SHP77 treated with DMSO at 0.1 percent for 48 hours (cell line): ENCODE measurements at places on chromosomes 16 and 17.

DNA sequence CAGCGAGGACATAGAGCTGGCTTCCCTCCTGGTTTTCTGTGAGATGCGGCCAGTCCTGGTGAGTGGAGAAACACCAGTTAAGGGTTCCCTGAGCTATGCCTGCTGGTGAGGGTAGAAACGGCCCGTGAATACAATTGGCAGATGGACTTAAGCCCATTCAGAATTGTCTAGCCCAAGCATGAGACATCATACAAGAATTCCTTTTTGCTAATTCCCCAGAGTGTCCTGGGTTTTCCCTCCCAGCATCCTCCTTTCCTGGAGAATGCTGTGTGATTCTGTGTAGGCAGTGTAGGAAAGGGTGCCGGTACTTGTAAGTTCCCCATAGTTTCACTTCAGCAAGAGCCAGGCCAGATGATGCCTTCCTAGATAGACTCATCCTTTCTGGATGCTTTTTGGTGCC lies 65.1 kb downstream of the SDR42E1 start:
- DNase-seq: no peak

- DNase-seq: peak; percentile 40
Observed at GRCh38 chr16:66324815-66325515, 41.5 kb upstream of the CDH5 start.

- DNase-seq: no peak
Observed at GRCh38 chr16:89785523-89786155, 30.8 kb downstream of the FANCA start.

DNA sequence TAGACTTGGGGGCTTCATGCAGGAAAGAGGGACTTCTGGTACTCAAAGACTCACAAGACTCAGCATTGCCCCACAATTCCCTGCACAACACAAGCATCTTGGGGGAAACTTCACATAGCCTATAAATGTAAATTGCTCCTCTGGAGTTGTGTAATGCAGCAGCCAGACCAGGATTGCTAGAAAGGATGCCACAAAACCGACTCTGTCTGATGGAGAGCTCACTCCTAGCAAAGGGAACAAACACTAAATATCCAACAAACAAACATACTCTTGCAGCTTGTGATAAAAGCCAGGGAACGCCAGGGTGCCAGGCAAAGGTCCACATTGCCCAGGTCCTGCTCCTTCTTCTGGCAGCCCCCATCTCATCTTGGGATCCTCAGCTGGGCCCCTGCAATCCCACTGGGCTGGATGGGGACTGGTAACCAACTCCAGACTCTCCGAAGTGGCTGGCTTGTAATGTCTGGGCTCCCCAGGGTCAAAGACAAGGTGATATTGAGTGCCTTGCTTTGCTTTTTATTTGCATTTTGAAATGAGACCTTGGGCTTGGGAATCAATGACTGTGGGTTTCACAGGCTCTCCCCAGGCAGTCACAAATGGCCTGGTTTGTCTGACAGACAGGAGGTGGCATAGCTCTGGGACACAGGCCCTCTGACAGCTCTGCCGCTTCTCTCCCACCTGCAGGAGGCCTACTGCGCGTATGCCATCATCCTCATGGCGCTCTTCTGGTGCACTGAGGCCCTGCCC lies 15.3 kb downstream of the SLC13A2 start:
- DNase-seq: no peak

DNA sequence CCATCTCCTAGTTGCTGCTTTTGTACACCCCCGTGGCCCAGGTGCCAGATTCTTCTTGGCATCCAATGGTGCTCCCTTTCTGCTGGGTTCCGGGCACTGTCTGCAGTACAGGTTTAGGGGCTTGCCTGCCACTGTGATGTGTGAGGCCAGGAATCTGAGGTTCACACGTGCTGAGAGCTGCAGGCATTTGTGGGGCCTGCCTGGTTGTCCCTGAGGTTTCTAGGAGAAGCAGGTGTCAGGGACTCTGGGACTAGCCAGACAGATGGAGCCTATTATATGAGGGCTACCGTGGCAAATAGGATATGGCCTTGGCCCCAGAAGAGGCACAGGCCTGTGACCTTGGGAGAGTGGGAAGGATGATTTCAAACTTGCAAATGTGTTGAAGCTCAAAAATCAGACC lies 29.3 kb downstream of the NDEL1 start:
- no peak for DNase-seq

DNA sequence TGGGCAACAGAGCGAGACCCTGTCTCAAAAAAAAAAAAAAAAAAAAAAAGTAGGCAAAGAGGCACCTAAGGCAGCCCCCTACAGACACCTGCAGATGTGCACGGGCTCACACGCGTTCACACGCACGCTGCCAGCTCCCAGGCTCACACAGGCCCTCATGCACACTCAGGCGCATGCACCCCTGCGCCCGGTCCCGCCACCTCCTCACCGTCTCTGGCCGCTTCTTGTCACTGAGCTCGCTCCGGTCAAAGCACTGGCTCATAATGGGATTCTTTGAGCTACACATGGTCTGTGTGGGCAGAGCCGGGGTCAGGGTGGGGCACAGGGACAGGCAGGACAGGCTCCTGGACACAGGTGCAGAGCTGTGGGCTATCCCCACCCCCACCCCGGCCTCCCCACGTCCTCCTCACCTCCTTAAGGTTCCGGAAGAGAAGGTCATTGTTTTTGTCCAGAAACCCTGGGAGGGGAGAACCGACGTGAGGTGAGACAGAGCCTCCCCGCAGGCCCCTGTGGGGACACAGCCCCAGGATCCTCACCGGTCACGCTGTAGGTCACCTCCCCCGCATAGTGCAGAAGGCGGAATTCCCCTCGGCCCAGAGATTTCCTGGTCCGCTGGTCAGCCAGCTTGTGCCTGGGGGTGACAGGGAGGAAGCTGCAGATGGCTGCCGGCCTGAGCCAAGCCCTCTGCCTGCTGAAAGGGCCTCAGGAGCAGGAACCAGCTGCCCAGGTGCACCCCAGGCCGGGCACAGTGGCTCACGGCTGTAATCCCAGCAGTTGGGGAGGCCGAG lies 17.9 kb downstream of the MYO1C start:
- DNase-seq: no peak
